ENCODE measurements at places on chromosomes 1 and 21.

DNA sequence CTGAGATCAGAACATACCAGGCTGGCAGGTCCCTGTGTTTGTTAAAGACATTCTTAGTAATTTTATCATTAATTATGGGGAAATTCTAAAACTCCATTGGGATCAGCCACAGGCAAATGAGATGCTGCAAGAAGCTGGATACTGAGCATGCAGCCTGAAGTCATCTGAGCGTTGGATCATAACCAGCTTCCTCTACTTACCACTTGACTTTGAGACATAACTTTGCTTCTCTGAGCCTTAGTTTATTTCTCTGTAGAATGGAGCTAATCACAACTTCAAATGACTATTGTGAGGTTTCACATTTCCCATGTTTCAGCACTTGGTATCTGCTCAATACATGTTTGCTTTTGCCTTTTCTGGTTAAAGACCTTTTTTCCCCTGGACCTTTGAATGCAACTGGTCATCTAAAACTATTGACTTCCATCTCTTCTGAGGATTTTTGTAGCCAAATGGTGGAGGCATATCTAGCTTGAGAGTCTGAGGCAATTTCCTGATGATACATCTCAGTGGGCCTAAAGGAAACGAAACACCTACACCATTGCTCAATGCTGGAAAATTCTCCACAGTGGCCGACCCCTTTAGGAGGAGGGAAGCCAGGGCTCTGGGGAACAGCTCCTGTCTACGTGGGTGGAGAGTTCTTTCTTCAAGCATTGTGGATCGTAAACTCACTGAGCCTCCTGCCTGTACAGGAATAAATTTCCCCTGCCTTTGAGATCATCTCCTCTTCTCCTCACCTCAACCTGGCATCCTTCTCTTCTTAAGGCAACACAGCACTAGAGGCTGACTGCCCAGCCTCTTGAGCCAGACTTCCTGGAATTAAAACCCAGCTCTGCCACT, 109.1 kb upstream of the HOOK1 start:
- no peak for DNase-seq

GRCh38 chr1:7501084-7501491, 270.0 kb upstream of the VAMP3 start:
- no peak for DNase-seq

DNA sequence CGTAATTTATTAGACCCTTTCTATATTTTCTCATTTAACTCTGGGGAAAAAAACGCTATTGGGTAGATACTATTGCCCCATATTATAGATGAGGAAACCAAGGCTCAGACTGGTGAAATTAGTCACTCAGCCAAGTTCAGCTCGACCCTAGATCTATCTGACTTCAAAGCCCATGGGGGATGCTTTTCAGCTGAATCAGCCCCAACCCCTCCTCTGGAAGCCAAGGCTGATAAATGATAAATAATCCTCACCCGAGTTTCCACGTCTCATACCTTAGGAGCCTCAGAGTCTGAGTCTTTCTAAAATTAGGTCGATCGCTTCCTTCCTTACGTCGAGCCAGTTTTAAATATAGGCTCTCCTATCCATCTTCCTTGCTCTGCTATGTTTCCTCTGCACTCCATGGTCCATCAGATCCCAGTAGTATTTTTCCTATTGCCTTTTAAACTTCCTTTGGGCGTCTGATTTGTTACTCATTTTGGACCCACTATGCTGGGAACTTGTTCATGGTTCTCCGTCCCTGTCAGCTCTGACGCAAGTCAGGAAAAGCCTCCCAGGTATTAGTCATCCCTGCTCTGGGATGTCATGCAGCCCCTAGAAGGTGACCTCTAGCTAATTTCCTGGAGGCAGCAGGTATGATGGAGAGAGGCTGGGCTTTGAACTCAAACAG, 122.8 kb downstream of the PLPP3 start:
- no peak for DNase-seq

DNA sequence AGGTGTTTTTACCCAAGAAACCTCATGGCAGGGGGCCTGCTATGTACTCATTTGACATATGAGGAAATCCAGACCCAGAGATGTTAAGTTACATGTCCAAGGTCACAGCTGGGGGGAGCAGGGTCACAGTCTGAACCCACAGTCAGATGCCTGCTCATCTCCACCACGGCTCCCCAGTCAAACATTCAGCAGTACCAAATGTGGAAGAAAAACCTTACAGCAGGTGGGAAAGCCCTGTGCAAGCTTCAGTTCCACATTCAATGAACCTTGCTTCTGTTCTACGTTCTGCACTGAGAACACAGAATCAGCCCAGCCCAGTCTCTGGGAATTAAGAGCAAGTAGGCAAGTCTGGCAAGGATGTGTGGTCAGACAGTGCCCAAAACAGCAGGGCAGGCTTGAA, 35.2 kb downstream of the LRP8 start:
- no peak for DNase-seq

- peak; percentile 88 for DNase-seq
These were observed 15.4 kb downstream of the LMNA start for GRCh38 chr1:156129687-156130577.

DNA sequence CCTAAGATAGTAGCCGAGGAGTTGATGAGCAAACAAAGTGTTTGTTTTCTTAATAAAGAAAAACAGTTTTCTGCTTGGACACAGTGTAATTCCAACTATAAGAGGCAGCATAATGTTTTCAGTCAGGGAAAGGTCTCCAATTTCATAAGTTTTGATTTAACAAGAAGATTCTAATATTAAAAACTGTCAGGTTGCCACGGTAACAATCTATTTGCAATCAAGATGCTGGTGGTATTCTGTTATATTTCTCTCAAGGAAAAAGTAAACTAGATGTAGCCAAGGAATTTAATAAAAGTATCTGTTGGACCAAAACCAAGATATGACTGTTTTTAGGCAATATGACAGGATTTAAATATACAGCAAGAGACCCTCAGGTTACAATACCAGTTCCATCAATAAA, 211.7 kb downstream of the SMYD3 start:
- DNase-seq = no peak

- DNase-seq = no peak
These were observed 7.5 kb upstream of the CDC14A start for GRCh38 chr1:100344774-100345173.

DNA sequence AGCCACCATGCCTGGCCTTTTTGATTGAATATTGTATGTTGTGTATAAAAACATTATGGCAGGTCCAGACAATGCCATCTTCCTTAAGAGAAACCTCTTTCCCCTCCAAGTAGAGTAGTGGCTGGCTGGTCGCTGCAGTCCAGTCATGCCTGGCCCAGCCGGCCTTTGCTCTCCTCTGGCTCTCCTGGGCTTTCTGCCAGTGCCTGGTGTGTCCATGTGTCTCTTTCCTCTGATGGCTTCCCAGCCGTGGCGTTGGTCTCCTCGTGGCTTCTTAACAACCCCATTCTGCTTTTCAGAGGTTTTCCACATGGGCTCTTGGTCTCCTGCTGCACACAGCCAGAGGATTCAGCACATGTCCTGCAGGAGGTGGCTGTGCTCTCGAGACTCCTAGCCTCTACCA, 58.7 kb downstream of the DIP2A start:
- no peak for DNase-seq
